ENCODE measurements at places on chromosomes 4 and X.
A peak's percentile ranks its signal among the peaks of the same experiment; 100 is the strongest.

DNA sequence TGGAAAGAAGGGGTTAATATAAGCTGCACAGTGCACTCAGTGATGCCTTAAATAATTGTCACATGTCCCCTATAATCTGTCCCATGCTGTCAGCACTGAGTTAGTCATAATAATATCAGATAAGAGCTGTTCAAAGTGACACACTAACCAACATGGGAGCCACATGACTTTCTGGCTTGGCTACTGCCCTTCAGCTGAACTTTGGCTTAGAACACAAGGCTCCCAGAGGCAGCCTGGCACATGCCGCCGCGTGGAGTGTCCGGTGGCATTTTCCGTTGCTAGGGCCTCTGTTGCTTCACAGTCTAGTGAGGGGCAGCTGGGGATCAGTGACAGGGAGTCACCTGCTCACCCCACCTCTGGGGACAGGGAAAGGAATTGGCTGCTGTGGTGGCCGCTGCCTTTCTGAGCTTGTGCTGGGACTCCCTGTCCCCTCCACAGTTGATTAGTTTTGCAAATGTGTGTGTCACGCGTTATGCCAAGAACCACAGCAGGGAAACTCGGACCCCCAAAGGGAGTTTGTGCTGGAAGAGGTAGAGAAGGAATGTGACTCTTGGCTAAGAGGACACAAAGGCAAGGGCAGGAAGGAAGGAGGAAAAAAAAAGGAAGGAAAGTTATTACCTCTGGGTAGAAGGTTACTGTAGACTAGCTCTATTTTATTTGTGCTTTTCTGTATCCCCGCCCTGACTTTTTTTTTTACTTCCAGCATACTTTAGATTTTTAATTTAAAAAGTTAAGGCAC lies 41.1 kb upstream of the PPARGC1A start:
- peak; percentile 26 for DNase-seq

DNA sequence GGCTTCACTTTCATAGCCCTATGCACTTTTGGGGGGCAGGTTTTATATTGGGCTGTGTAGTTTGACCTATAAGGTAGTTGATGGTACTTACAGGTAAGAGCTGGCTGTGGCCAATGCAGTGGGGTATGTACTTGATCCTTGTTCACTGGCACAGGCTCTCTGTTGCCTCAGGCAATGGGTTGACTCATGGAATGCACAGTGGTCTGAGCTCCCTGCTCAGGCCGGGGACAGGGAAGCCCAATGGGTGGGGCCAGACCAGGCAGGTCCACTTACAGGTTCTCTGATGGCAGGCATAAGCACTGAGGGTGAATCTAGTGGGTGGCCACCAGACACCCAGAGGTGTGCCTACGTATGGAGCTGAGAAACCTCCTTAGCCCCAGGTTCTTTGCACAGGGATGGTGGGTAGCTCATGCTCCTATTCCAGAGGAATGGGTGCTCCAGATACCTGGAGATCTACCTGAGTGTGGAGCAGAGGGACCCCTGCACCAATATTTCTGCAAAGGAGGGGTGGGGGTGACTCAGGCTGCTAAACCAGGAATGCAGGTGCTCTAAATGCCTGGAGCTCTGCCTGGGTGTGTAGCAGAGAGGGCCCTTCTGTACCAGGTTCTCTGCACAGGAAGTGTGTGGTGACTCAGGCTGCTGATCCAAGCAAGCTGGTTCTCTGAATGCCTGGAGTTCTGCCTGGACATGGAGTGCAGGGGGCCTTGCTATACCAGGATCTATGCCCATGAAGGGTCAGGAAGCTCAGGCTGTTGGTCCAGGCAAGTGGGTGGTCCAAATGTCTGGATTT lies 52.3 kb downstream of the IL1RAPL2 start:
- no peak for DNase-seq

DNA sequence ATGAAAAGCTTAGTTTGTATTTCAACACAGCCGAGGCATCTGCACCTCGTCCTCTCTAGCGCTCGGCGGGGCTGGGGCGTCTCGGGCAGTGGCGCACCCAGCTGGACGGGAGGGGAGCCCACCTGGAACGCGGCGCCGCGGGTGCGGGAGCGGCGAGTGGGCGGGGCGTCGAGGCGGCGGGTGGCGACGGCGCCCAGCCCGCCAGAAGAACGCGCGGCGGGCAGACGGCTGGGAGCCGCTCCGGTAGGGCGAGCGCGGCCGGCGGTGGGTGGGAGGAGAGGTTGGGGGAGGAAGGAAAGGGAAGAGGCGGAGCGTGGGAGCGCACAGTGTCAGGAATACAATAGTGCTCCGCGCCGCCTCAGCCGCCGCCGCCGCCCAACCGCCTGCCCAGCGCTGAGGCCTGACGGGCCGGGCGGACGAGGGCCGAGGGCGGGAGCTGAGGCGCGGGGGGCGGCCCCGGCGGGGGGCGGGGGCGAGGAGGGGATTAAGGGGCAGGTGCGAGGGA lies at the start of gene JADE3:
TSS of gene JADE3 (plus strand) at position 324 of the 505 bp plus-strand sequence. CDS start 72,474 bp downstream, outside the sequence.
- peak; percentile 77 for DNase-seq

GRCh38 chrX:46333550-46333949 lies 211.7 kb downstream of the ZNF674 start:
- no peak for DNase-seq

GRCh38 chr4:118898684-118899138 lies 10.1 kb downstream of the SYNPO2 start:
- DNase-seq = no peak

- DNase-seq = no peak
Observed at GRCh38 chr4:152940461-152940860, 4.3 kb downstream of the FHDC1 start.

- peak; percentile 61 for DNase-seq
Observed at GRCh38 chr4:155371432-155372043, 5.2 kb downstream of the MAP9 start.

GRCh38 chrX:38868941-38869401 lies 67.7 kb downstream of the MID1IP1 start:
- peak; percentile 79 for DNase-seq

DNA sequence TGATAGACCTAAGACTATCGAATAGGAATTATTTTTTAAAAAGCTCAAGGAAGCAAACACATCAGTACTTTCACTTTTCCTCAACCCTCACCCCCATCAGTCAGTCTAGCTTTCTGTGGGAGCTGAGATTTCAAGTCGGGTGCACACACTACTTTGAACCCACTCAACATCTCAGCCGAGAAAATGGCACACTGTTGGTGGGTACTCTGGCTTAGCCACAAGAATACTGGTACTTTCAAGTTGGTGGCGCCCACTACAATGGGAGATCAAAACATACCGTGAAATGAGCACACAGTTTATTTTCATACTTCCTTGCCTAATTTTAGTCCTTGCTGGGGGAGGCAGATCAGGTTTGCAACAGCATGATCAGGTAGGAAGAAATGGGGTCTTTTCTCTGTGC lies 10.2 kb downstream of the CD40LG start:
- no peak for DNase-seq
